ENCODE measurements at places on chromosomes 2 and 18.

DNA sequence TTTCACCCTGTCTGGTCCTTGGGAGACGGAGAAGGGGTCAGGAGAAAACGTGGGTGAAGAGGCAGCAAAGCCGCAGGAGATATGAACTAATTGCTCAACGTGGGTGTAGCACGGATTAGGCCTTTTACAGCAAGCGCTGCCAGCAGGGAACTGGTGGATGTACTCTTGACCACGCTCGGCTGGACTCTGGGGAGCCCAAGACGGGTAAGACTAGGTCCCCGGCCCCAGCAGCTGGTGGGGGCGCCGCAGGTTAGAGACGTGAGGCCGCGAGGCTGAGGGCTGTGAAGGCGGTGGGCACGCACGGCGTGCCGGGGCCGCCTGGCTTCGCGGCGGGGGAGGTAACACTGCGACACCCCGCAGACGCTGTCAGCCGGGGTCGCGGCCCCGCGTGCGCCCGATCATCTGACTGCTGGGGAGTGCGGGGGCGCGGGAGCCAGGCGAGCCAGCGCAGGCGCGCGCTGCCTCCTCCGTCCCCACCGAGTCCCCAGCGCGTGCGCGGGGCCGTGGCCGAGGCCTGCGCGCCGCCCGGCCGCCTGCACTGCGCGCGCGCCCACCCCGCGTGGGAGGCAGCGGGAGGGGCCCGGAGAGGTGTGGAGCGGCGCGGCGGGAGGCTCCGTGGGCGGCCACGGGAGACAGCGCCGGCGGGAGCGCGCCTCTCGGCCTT lies at the start of gene CLIP4:
Gene CLIP4, plus strand, starts transcription at position 470 of the 664 bp plus-strand sequence. CDS start 5,974 bp downstream, outside the sequence.
- DNase-seq, result peak; percentile 78

- no peak for DNase-seq
Observed at GRCh38 chr2:27379383-27379835, 1.1 kb downstream of the ZNF513 start.

DNA sequence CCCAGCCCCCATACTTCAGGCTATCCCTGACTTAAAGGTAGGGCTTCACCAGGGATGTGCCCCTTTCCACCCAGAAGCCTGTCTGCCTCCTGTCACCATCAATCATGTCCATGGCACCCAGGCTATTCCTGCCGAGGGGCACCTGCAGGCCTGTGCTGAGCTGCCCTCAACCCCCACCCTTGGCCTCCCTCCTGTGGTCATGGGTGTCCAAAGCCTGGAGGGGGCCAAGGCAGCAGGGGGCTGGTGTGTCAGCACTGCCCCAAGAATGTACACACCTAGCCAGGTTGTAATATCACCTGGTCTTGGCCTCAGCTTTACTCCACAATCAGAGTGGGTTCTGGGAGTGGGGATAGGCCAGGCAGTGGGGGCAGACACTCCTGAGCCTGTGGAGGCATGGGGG lies 69.3 kb downstream of the SUCLG1 start:
- no peak for DNase-seq

DNA sequence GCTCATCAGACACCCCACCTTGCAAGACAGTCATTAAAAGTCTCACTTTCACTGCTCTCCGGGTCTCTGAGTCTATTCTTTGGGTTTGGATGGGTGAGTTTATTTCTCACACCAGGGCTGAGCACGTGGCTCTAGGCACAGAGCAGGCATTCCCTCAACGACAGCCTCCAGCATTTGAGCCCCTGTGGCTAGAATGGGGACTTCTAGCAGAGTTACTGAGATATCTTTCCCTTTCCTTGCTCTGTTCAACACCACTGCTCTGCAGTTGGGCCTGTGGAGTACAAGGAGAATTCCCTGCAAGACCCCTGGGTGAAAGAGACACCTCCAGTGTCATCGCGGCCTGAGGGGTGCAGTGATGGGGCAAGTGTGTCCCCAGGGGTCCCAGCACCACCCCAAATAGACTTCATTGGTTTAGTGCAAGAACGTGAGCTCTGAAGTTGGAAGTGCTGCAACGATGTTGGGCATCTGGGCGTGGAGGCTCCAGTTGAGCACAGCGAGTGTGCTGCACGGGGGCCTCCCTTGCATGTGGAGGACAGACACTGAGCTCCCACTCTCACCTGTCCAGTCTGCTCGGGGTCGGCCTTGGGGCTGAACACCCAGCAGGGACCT lies 184.1 kb upstream of the HS6ST1 start:
- DNase-seq, result no peak

GRCh38 chr2:9110893-9111569 lies 95.6 kb upstream of the ASAP2 start:
- DNase-seq, result no peak

DNA sequence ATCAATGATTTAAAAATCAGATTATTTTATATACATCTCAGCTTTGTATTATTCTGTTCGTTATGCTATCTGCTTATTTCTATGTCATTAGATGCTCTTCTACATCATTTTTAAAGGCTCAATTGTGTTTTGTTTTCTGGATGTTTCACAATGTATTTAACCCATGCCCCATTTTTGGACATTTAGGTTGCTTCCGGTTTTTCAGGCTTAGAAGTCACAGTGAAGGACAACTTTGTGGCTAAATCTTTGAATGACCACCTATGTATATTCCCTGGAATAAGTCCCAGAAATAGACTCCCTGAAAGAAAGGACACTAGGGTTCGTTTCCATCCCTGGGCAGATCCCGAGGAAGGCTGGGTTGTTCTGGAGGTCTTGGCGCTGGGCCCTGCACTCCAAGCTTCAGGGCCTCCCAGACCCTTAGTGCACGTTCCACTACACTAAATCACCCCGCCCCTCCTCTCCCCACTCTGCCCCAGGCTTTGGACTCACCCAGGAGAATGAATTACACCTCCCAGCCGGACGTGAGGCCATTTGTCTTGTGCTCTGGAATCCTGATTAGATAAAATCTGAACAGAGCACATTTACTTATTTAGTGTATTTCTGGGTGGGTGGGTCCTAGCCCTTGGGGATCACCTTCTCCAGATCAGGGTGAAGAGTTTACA lies 188.2 kb downstream of the ZFP36L2 start:
- DNase-seq, result no peak

DNA sequence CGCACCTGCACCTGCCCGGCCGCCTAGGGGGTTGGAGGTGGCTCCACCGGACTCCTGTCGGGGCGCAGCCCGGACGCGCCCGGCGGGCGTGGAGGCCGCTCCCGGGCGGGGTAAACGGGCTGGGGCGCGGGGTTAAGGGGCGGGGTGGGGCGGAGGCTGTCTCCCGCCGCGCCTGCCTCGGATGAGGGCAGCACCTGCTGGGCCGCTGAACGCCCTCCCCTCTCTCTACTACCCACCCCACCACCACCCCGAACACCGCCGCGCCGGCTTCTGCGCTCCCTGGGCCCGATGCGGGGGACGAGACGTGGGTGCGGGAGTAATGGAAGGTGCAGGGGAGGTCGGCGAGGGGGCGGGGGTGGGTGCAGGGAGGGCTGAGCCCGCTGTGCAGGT lies 224.8 kb upstream of the ID2 start:
- peak; percentile 24 for DNase-seq

- no peak for DNase-seq
Observed at GRCh38 chr2:69092857-69093256, 79.9 kb downstream of the ANTXR1 start.

DNA sequence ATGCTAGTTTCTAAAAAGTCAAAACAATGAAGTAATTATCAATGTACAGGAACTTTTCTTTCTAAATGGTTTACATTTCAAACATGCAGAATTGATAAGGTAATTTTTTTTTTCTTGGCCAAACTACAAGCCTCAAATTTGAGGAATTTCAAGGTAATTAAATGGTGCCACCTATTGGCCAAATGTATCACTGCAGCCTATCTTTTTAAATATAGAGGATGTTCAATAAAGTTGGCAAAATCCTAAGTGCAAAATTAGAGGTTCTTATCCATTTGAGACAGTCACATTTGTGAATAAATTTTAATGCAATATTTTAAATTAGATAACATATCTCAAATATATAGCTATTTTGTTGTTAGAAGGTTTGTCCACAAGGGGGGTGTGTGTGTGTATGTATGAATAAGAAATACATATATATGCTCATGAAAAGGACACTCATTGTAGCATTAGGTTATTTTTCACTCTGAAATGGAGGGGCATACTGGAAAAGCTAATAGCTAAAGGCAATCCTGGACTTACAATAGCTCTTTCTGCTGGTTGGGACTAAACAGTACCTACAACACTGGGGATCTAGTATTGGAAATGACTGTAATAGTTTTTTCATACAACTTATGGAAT lies 26.2 kb downstream of the MMADHC start:
- no peak for DNase-seq

GRCh38 chr2:85929096-85930050 lies 40.6 kb upstream of the ST3GAL5 start:
- DNase-seq, result no peak

- DNase-seq, result no peak
Observed at GRCh38 chr18:74163019-74163660, 14.8 kb downstream of the TIMM21 start.

- DNase-seq, result no peak
Observed at GRCh38 chr2:237483018-237483731, 3.9 kb upstream of the MLPH start.

DNA sequence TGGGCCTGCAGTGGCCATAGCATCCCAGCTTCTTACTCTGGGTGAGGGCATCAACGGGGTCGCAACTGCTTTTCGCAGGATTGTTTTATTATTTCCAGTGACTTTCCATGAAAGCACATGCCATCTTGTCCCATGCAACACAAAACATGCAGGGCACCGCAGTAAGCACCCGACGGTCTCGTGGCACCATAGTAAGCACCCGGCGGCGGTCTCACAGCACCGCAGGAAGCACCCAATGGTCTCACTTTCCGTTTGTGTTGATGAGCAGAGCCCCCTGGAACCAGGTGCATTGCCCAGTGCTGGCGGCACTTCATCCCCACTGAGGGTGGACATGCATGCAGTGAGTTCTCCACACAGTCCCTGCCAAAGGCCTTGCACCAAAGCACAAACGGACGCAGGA lies 271.9 kb downstream of the MYT1L start:
- DNase-seq, result no peak

GRCh38 chr2:236295481-236295880 lies 31.3 kb upstream of the ASB18 start:
- DNase-seq, result no peak

- no peak for DNase-seq
Observed at GRCh38 chr18:45050712-45051601, 370.3 kb downstream of the SETBP1 start.

GRCh38 chr18:6373187-6373586 lies 41.5 kb downstream of the L3MBTL4 start:
- no peak for DNase-seq

DNA sequence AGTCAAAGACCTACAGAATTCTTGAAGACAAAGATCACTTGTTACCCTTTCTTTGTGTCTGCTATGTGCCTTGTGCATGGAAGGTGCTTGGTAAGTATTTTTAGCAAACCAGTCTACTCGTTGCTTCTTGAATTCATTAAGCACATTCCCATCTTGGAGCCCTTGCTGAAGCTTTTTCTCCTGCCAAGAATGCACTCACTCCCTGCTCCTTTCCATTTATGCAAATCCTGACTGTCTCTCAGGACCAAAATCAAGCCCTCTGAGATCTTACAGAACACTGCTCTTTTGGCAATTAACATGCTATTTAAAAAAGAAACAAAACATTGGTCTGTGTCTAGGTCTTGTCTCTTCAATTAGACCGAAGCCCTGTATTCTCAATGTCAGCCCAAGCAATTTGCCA lies 75.8 kb downstream of the CLHC1 start:
- DNase-seq, result no peak

- DNase-seq, result no peak
Observed at GRCh38 chr2:201267278-201268030, 7.1 kb downstream of the CASP8 start.

DNA sequence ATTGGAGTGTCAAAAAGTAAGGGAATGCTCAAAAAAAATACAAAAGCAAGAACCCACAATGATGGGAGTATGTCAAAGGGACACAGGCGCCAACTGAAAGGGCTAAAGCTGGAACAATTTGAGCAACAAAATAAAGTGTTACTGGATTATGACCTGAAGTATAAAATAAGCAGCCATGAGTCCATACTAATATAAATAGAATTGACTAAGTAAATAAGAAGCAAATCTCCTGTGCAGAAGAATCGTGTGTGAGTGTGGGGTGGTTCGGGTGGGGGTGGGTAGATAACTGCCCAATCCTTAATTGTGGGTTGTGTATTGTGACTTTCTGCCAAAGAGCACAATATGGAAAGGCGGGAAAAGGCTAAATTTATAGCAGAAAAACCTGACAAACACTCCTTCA lies 23.5 kb downstream of the IRS1 start:
- DNase-seq, result no peak

DNA sequence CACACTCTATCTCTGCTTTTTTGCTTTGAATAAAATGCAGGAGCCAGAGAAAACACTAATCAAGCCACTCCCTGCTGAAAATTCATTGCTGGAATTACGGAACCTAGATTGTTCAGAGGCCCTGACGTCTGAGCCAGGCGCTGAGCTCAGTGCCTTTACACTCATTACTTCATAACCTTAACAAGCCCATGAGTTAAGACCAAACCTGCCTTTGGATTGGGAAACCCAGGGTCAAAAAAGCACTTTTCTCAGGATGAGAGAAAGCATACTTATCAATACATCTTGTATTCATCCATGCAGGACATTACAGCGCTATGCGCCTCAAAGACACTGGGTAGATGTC lies 762 bp downstream of the INO80C start:
- no peak for DNase-seq

DNA sequence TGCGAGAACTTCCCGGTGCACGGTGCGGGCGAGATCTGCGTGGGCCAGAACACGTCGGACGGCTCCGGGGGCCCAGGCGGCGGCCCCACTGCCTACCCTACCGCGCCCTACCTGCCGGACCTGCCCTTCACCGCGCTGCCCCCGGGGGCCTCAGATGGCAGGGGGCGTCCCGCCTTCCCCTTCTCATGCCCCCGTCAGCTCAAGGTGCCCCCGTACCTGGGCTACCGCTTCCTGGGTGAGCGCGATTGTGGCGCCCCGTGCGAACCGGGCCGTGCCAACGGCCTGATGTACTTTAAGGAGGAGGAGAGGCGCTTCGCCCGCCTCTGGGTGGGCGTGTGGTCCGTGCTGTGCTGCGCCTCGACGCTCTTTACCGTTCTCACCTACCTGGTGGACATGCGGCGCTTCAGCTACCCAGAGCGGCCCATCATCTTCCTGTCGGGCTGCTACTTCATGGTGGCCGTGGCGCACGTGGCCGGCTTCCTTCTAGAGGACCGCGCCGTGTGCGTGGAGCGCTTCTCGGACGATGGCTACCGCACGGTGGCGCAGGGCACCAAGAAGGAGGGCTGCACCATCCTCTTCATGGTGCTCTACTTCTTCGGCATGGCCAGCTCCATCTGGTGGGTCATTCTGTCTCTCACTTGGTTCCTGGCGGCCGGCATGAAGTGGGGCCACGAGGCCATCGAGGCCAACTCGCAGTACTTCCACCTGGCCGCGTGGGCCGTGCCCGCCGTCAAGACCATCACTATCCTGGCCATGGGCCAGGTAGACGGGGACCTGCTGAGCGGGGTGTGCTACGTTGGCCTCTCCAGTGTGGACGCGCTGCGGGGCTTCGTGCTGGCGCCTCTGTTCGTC lies 1.7 kb downstream of the FZD7 start:
- peak; percentile 25 for DNase-seq

Measured in CD4-positive, alpha-beta T cell treated with Interleukin-15 for 1 hour (primary cell).